Effector memory CD4-positive, alpha-beta T cell (primary cell): ENCODE measurements at places on chromosomes 3 and 15.
A peak's percentile ranks its signal among the peaks of the same experiment; 100 is the strongest.

- no peak for DNase-seq
Observed at GRCh38 chr3:14617508-14618023, 34.0 kb upstream of the CCDC174 start.

DNA sequence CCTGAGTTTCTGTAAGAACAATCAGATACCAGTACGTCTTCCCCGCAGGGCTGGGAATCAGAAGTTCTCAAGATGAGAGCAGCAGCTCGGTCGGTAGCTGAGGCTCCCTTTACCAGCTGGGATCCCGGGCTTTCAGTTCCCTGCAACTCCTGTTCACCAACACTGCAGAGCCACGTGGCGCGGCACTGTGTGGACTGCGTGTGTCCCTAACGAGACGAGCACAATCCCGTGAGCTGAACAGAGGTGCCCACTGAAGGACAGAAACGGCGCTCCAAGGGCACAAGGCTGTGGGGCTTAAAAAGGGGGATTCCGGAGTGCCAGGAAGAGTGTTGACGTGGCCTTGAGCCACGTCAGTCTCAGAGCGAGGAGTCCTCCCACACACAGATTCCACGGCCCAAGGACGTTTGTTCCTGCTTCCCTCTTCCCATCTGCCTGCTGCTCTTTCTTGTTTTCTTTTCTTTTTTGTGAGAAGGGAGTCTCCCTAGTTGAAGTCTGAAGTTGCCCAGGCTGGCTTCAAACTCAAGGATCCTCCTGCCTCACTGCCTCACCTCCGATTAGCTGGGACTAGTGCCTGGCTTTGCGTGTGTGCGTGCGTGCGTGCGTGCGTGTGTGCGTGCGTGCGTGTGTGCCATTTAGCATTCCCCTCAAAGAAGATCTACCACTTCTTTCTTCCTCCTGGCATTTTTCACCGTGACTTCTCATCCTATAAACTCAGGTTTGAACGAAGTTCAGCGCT, 37.1 kb upstream of the RPL35A start:
- peak; percentile 2 for DNase-seq

GRCh38 chr3:16350597-16351318, 85.7 kb downstream of the OXNAD1 start:
- DNase-seq, result no peak

DNA sequence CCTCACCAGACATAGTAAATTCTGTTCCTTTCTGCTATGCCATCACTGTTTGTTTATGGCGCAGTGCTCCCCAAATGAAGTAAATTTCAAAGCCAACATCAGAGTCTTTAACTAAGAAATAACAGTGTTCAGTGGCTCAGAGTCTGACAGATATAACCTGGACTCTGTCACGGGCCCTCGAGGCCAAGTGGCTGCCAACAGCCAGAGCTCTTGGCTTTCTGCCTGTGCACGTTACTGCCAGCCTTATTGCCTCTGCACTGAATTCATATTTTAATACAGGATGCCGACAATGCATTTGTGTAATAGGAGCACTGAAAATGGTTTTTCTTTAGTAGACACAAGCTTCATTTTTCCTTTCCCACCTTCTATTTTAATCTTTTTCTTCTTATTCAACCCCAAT, 219.9 kb downstream of the NLGN1 start:
- no peak for DNase-seq

GRCh38 chr3:141992512-141992911, 116.1 kb downstream of the ATP1B3 start:
- DNase-seq, result no peak

GRCh38 chr15:29612701-29613100, 209.6 kb downstream of the TJP1 start:
- DNase-seq, result no peak

DNA sequence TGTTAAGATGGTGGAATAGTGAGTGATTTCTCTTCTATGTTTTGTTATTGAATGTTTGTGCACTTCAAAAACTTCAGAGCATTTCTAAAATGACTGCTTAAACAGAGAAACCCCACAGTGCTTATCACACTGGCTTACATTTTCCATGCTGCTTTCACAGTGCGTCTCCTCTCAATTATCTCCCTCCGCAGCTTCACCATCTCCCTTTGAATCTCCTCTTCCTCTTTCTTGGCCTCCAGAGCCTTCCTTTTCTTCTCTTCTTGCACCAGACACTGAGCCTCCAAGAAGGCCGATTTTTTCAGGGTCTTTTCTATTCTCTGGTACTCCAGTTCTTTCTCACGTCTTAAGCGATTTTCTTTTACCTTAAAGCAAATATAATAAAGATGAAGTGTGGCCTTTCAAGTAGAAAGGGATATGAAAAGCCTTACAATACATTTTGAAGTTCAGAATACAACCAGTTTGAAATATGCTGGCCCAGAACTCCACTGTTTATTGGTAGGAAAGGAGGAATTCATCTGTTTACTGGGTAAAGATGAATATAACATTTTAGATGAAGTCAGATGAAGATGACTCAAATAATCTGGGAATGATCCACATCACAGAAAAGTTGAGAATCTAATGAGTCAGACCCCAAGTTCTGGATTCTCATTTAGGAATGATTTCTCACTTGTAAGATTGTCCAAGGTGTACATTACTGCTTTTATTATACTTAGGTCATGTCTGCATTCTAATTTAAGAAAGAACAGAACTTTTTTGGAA, 21.4 kb downstream of the CCDC191 start:
- no peak for DNase-seq

DNA sequence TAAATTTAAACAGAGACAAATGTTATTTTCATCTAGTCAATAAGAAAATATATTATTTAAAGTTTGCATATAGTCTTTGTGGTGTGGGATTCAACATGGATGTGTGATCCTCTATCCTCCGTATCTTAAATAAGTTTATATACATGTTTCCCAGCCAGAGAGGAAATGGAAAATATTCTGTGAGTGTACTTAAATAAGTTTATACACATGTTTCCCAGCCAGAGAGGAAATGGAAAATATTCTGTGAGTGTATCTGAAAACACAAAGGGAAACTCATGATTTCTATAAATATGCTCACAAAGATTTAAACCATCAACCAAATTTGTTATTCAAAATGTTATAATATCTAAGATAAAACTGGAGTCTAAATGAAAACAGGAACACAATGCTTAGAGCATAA, 110.0 kb upstream of the MELTF start:
- DNase-seq, result no peak

DNA sequence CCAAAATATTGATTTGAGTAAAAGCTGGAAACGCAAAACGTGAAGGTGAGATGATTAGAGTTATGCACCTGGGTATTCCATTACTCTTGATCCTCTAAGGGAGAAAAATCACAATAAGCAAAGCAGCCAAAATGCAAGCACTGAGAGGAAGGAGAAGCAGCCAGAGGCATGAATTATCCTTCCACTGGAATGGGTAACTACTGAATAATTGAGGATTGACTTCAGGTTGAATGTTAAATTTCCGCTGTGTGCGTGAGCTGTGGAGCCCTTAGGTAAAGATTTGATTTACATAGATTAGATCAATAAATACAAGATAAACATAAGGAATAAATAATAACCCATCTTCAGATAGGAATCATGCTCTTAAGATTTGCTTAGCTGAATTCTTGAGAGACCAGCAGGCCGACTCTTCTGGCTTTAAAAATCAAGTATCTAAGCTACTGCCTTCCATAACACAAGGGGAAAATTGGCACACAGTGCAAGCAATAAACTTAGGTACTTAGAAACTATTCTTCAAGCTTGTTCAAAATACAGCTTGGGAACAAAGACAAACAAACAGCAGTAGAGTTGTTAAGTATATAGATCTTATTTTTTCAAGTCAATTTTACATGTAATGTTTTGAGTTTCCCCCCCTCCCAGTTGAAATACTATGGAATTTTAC, 1459.5 kb downstream of the ZPLD1 start:
- DNase-seq, result no peak

- DNase-seq, result no peak
Observed at GRCh38 chr3:61948699-61949305, 387.4 kb downstream of the PTPRG start.

DNA sequence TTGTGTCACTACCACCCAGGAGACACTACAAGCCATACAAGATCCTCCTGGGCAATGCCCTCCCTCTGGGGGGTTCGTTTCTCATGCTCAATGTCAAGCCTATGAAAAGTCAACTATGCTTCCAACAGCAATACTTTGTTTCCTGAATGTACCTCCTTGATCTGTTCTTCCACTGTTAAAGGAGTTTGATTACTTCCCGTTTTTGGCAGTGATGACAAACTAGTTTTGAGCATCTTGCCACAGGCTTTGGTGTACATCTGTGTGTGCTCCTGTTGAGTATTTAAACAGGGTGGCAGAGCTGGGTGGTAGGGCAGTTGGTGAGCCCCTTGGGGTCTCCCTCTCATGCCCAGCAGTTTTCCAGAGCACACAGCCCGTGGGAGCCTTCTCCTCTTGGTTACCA, 81.4 kb downstream of the IL12A start:
- DNase-seq, result no peak

- no peak for DNase-seq
Observed at GRCh38 chr3:137845194-137845593, 81.1 kb downstream of the SOX14 start.

- DNase-seq, result no peak
Observed at GRCh38 chr3:129370248-129370964, 58.0 kb downstream of the EFCAB12 start.

DNA sequence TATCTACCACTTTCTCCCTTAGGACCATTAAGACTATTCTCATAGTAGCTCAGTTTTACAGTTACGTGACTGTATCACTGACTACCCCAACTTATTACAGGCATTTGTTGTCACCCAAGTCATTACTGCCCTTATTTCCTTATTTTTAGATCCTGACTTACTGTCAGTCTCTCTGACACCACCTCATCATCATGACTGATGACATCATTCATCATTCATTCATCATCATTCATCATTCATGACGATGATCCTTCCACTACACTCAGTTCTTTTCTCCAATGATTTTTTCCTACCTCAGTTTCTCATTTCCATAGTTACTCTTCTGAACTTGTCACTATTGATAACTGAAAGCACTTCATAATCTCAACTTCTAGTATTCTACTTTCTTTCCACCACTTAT, 83.8 kb downstream of the ADAM10 start:
- no peak for DNase-seq

DNA sequence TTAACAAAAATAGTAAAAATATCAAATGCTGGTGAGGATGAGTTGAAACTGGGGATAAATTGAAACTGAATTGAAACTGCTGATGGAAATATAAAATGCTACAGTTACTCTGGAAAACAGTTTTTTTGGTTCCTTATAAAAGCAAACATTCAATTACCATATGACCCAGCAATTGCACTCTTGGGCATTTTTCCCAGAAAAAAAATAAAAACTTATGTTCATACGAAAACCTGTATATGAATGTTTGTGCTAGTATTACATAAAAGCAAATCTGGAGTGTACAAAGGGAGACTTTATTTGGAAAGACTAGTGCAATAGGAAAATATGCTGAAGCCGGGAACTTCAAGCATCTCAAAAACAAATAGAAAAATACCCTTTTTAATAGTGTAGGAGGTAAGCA, 857.9 kb upstream of the CADM2 start:
- no peak for DNase-seq

GRCh38 chr3:103968131-103968530, 1398.6 kb upstream of the ALCAM start:
- no peak for DNase-seq

DNA sequence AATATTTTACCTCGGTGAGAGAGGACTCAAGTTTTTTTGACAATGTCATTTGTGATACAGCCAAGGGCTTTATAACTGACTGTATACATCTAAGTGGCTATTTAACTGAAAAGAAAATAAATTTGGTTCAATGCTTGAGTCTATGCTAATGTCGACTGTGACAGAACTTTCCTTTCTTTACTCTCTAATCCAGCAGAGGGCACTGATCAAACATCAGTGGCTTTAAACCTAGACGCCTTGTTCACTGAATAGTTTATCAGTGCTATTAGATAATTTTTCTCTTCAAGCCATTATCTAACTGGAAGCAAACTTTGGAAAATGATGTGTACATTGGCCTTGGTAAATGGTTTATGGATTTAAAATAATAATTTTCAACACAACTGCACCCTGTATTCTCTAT, 285.1 kb downstream of the CHL1 start:
- no peak for DNase-seq

DNA sequence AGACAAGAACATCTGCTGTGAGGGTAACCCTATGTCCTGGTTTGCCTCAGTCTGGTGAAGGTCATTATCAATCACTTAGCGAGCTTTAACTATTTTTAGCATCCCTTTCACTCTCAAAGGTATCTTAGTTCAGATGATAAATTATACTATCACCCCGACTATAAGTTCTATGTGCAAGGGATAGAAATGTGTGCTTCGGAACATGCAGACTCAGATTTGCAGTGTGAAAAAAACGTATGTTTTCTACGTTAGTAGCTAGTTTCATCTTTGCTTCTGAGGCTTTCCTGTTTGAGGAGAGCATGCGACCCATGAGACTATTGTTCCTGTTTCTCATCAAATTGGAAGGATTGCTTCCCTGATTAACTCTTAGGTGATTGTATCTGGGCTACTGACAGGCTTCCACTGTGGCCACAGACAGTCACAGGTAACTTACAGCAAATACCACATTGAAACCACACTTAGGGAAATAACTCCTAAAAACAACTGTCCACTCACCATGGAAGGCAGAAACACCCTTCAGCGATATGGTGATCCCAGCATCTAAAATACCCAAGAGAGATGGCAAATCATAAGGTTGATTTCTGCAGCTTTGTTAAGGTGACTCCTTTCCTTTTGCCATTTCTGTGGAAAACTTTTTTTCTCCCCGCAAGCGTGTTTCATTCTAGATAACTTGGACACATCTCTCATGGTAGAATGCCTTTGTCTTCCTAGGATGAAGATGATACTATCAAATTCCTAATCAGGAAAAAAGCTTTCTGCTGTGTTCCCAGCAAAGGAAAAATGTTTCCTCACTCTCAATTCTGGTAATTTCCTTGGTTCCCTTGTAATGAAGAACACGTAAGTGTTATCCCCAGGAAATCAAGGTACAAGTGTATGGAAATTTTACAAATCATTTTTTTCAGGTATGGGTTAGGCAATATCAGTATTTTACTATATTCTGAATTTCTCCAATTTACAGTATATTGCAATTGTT, 5.2 kb downstream of the GCSAM start:
- DNase-seq, result no peak
